ENCODE measurements at places on chromosomes 7 and 10.

DNA sequence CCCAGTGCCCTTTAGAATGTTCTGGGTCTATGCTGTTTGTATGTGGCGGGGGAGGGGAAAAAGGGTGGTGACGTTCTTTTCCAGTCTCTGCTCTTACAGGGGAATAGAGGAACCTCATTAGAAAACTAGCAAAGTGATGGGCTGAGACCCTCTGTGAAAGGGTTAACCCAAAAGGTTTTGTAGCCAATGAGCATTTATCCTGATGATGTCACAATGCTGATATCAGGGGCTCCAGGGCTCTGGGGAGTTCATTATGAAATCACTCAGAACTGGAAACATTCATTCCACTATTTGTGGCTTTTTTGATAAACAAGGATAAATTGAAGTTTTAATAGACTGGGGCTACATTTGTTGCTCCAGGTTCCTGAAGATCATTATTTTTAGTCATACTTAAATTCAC is 71.7 kb downstream of the ARID5B start:
- DNase-seq = no peak

- no peak for DNase-seq
These were observed 146.3 kb downstream of the ZNF22 start for GRCh38 chr10:45147000-45147399.

- DNase-seq = no peak
These were observed 339.3 kb downstream of the PARD3 start for GRCh38 chr10:34475786-34476185.

DNA sequence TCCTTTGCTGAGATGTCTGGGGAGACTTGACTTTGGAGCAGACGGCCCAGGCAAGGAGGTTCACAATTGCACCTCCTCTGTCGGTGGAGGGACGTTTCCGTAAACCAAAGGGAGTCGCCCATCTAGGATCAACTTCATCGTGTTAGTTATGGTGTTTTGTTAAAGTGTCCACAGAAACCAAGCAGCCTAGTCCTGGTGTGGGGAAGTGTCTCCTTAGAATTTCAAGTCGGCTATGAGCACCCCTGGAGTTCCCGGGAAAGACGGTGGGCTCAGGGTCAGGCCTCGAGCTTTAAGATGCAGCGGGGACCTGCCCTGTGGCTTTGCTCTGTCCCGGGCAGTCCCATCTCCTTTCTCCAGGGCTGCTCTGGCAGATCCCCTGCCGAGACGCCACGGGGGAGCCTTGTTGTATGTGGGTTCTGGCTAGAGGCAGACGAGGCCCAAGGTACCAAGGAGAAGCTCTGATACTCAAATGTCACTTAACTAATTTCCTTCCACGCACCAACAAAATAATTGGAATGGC is 319.2 kb downstream of the ADARB2 start:
- no peak for DNase-seq

DNA sequence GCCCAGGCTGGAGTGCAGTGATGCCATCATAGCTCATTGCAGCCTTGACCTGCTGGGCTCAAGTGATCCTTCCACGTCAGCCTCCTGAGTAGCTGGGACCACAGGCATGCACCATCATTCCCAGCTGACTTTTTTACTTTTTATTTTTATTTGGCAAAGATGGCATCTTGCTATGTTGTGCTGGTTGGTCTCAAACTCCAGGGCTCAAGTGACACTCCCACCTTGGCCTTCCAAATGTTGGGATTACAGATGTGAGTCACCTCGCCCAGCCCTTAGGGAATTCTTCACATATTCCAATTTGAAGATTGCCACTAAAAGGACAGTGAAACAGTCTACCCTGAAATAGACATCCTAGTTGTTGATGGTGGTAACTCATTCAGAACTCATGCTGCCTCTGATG is 27.7 kb downstream of the SUGCT start:
- DNase-seq = no peak

DNA sequence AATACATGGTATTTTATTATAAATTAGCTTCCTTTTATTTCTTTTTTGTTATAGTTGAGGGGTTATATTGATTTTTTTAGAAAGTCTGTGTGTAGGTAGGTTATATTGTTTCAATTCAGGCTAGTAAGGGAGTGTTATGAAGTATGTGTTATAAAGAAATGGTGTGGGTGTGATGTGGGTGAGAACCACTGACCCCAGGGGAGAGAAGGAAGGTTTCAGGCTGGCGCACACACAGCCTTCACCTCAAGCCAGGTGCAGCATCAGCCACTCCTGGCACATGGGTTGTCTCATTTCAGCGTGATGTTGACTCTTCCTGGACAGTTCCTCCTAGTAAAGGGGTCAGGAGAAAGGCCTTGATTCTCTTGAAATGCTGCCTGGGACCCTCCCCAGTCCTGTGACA is 291.3 kb downstream of the POU6F2 start:
- DNase-seq = no peak

GRCh38 chr7:2523461-2523936 is 3.9 kb downstream of the LFNG start:
- peak; percentile 42 for DNase-seq

DNA sequence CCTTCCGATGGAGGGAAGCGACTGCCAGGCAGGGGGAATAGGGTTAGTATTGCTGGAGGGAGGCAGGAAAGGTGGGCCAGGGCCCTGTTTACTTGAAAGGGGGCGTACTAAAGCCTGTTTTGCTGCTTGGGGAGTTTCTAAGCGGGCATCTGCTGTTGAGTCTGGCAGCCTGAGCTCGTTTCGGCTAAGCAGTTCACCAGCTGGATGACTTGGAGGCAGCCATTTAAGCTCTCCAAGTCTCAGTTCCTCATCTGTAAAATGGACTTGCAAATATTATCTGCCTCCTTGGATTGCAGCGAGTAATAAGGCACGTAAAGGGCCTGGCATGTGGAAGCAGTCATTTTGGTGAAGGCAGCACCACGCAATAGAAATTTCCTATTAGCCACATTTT is 44.0 kb downstream of the LDB3 start:
- DNase-seq = no peak

- peak; percentile 81 for DNase-seq
These were observed 124.8 kb downstream of the PPP1R17 start for GRCh38 chr7:31811650-31812461.

DNA sequence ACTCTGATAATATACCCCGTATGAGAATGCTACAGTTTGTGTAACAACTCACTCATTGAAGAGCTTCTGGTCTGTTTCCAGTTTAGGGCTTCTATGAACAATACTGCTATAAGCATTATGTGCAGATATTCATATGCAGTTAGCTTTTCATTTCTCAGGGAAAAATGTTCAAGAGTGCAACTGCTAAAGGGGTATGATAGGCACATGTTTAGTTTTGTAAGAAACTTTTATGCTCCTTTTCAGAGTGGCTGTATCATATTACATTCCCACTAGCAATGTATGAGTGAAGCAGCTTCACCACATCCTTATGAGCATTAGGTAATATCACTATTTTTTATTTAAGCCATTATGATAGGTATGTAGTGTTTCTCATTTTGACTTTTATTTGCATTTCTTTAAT is 182.6 kb upstream of the CXCL12 start:
- DNase-seq = no peak
